Kidney epithelial cell (primary cell): ENCODE measurements at places on chromosomes 12 and 14.

DNA sequence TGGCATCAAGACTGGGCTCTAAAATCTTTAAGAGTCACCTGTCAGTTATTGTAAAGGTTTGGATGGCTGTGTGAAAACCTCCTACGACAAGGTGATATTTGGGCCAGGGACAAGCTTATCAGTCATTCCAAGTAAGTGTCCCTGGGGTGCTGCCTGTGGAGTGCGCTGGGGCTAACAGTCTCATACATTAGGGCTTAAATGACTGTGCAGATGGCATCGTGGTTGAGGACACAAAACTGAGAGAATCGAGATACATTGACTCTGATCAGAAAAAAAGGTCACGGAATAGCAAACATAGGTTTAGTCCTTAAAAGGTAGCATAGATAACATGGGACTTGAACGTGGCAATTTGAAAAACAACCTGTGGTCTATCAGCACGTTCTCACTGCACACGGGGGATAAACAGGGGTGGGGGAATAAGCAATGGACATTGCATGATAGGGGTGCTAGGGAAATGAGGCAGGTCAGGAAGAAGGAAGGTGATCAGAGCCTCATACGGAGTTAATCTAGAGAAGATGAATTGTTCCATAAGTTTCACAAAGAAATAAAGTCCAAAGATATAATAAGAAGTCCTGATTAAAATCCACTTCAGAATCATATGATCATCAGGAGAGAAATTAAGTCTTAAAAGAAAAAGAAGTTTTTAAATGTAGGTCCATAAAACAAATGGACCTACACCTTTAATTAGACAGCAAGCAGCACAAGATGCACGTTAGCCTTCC, 100.3 kb downstream of the DAD1 start:
- DNase-seq, result no peak

DNA sequence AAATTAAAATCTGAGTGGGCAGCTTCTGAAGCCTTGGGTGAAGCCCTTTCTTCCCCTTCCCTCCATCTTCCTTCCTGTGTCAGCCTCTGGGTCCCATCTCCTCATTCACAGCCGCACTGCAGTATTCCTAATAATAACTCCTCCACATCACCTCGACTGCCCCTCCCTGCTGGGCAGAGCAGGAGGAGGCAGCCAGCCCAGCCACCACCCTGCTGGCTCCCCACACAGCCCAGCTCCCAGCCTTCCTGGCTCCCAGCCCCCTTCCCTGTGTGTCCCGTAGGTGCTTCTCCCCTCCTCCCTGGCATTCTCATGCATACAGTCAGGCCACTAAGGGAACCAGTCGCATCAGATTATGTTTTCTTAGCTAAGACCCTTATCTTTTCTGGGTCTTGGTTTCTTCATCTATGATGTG, 3.7 kb downstream of the IFFO1 start:
- no peak for DNase-seq

DNA sequence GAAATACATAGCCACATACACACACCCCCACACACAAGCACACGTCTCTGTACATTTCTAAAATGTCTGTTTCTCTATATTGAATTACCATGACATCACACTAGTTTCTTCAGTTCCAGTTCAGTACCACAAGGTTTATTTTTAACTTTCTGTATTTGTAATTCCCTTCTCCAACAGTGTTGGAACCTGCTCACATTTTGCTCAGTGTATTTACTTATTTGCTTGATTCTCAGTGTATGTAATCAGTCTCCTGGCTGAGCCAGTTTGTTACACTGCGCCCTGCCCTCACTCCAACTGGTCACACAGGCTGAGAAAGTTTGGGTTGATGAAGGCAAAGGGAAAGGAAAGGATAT, 67.1 kb downstream of the MON2 start:
- DNase-seq, result no peak

DNA sequence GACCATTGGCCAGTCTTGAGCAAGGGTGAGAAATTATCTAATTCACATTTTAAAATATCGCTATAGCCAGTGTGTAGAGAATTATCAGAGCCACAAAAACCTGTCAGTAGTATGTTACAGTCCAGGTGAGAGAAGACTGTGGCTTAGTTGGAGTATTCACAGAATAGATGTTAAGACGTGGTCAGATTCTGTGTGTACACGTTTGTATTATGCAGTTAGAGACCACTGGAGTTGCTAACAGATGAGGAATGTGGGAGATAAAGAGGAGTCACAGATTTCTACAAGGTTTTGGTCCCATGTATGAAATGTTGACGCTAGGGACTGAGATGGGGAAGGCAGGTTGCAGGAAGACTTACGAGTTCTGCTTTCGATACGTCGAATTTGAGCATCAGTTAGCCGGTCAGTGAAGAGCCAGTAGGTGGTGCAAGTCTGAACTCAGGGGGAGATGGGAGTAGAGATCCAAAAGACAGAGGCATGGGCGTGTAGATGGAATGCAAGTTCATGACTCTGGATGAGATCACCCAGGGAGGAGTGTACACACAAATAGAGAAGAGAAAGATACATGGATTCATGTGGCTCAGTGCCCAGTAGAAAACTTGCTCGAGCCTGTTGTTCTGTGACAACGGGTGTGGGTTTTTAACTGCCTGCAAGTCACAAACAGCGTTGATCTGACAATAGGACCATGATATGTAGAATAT, 114.8 kb upstream of the FLRT2 start:
- DNase-seq, result peak; percentile 62

DNA sequence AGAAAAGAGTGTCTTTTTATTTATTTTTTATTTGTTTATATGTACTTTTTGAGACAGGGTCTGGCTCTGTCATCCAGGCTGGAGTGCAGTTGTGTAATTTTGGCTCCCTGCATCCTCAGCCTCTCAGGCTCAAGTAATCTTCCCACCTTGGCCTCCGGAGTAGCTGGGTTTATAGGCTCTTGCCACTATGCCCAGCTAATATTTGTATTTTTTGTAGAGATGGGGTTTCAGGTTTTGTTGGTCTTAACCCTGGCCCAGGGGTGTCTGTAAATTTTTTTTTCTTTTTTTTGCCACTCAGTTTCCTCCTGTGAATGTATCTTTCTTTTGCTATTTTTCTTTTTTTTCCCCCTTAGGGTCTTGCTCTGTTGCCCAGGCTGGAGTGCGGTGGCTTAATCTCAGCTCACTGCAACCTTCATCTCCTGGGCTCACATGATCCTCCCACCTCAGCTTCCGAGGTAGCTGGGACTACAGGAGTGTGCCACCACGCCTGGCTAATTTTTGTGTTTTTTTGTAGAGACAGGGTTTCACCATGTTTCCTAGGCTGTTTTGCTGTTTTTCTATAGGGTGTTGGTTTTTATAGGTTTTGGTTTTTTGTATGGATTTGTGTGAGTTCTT, 11.0 kb downstream of the RCOR1 start:
- DNase-seq, result no peak
